ENCODE measurements at places on chromosomes 11 and 22. TPM values are rescaled to one million over a fixed set of nuclear protein-coding genes. Genes with fewer than 3 reads are reported as not detected.

- no peak for DNase-seq
These were observed 188.9 kb downstream of the MYO18B start for GRCh38 chr22:25930788-25931310.

DNA sequence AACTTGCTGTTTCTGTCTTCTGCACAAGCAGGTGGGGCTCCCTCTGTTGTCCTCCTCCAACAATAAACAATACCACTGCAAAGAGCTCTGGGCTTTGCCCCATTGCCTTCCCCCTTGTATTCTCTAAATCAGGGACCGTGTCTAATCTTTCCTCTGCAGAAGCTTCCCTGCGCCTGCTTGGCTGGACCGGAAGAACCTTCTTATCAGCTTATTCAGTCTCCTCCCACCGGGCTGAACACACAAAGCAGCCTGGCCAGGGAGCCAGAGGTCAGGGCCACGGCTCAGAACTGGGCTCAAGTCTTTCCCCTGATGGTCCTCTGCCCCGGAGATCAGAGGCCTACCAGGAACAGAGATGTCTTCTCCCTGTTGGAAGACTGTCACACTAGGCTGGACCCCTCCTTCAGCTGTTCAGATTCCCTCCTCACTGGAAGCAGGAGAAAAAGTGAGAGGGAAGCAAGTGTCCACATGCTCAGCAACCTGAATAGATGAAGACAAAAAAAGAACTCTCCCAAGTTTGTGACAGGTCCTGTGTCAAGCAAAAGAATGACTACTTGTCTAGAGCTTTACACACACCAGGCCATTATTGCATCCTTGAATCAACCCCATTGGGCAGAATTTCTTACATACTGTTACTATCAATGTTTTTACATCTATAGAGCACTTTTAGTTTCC, 63.7 kb downstream of the RAB30 start:
- DNase-seq, result peak; percentile 74

GRCh38 chr22:28910569-28911303, 27.4 kb downstream of the ZNRF3 start:
- no peak for DNase-seq

- no peak for DNase-seq
These were observed 26.1 kb downstream of the ABTB2 start for GRCh38 chr11:34331736-34332135.

- no peak for DNase-seq
These were observed 13.3 kb downstream of the LPXN start for GRCh38 chr11:58562375-58562800.

DNA sequence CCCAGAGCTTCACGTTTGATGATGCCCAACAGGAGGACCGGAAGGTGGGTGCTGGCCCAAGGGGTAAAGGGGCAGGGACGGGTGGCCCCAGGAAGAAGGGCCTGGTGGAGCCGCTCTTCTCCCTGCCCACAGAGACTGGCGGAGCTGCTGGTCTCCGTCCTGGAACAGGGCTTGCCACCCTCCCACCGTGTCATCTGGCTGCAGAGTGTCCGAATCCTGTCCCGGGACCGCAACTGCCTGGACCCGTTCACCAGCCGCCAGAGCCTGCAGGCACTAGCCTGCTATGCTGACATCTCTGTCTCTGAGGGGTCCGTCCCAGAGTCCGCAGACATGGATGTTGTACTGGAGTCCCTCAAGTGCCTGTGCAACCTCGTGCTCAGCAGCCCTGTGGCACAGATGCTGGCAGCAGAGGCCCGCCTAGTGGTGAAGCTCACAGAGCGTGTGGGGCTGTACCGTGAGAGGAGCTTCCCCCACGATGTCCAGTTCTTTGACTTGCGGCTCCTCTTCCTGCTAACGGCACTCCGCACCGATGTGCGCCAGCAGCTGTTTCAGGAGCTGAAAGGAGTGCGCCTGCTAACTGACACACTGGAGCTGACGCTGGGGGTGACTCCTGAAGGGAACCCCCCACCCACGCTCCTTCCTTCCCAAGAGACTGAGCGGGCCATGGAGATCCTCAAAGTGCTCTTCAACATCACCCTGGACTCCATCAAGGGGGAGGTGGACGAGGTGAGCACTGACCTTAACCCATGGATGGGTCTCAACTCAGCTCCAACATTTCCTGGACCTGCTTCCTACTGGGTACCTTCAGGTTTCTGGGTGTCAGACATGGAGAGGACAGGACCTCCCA, 2.0 kb downstream of the RIC8A start:
- DNase-seq, result no peak

DNA sequence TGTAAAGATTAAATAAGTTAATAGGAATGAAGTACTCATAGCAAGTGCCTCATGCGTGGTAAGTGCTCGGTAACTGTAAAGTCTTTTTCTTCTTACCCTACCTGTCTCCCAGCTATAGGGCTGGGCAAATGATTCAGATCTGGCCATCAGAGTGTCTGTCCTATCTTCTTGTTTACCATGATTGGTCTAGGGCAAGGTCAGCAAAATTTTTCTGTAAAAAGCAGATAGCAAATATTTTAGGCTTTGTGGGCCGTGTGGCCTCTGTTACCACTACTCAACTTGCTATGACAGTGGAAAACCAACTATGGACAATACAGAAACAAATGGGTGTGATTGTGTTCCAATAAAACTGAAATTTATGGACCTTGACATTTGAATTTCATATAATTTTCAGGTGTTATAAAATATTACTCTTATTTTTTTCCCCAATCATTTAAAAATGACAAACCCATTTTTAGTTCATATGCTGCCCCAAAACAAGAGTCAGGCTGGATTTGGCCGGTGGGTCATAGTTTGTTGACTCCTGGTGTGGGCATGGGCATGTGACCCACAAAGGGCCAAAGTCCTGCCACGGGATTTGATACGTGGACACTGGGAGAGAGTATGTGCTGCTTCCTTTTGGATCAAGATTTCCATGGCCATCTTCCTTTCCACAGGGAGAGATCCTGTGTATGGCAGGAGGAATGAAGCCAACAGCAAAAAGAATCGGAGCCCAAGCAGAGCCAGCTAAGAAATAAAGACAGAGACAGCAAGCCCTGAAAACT, 26.8 kb upstream of the FZD4 start:
- no peak for DNase-seq

DNA sequence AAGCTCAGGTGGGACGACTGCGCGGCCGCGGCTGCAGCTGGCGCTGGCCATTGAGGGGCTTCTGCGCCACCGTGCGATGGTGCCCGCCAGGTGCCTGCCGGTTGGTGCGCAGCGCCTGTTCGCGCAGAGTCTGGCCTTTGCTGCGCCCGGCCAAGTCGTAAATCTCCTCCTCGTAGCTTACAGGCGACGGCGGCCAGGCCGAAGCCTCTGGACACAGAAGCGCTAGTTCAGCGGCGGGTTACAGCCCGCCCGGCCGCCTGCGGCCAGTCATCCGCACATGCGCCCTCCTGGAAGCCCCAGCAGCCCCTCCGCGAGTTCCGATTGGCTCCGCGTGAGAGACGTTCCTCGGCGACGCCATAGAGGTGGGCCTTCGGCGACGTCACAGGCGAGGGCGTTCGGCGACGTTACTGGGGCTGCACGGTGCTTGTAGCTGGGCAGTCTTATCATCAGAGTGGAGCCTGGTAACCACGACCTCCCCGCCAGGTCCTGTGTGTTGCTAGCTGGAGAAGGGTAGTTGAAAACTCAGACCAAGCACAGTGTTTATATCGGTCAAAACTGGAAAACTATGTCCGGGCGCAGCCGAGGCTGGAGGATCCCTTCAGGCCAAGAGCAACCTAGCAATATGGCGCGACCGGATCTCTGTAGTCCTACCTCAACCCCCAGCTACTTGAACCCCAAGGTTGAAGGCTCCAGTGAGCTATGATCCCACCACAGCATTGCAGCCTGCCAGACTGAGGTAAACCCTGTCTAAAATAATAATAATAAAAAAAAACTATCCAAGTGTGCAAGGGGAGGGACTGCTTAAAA, 265.7 kb downstream of the OR4C45 start:
- peak; percentile 46 for DNase-seq

- DNase-seq, result no peak
These were observed 28.2 kb downstream of the KCTD17 start for GRCh38 chr22:37079668-37080171.

- no peak for DNase-seq
These were observed 12.1 kb downstream of the GRIA4 start for GRCh38 chr11:105622016-105622415.

- no peak for DNase-seq
These were observed 7.4 kb downstream of the CLNS1A start for GRCh38 chr11:77630157-77630710.

GRCh38 chr22:22388090-22388489, 120.5 kb downstream of the ZNF280B start:
- no peak for DNase-seq

GRCh38 chr11:41289408-41289807, 170.0 kb downstream of the LRRC4C start:
- DNase-seq, result no peak

- DNase-seq, result no peak
These were observed 71.1 kb downstream of the RPUSD4 start for GRCh38 chr11:126140201-126140925.

DNA sequence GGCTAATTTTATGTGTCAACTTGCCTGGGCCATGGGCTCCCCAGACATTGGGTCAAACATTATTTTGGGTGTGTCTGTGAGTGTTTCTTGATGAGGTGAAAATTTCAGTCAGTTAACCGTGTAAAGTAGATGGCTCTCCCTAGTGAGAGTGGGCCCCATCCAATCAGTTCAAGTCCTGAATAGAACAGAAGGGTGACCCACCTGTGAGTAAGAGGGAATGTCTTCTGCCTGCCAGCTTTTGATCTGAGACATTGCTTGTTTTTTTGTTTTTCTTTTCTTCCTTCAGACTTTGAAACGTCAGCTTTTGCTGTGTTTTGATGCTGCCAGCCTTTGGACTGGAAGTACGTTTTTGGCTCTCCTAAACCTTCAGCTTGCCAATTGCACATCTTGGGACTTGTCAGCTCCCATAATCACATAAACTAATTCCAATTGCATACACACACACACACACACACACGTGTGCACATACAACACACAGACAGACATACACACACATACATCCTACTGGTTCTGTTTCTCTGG, 300.1 kb downstream of the CNTN5 start:
- DNase-seq, result no peak

- peak; percentile 88 for DNase-seq
These were observed 840 bp downstream of the GRAMD1B start for GRCh38 chr11:123430721-123431497.

DNA sequence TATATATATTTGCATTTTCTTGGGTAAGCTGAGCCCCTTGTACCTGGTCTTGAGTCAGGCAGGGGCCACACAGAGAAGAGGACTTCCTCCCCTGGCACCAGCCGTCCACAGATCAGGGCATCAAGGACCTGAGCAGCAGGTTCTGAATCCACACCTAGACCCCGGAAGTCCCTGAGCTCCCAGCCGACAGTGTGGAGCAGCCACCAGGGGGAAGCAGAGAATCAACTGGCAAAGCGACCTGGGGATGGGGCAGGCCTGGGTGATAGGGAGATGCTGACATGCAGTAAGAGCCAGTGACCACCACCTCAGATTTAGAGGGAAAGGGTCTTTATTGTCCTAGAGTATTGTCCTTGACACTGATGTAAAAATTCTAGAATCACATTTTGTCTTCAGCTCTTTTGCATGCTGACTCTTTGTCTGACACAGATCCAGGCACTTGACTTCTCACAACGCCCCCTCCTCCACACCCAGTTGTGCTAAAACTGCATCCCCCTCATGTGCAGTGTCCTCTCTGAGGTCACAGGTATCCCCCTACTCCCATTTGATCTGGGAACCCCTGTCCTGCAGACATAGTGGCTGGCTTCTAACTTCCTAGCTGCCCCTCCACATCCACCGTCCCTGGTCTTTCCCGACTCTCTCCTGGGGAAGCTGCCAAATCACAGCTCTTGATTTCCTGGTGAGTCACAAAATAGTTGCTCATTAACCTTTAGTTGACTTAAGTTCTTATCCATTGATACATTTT, 109.3 kb downstream of the GGTLC2 start:
- peak; percentile 69 for DNase-seq

DNA sequence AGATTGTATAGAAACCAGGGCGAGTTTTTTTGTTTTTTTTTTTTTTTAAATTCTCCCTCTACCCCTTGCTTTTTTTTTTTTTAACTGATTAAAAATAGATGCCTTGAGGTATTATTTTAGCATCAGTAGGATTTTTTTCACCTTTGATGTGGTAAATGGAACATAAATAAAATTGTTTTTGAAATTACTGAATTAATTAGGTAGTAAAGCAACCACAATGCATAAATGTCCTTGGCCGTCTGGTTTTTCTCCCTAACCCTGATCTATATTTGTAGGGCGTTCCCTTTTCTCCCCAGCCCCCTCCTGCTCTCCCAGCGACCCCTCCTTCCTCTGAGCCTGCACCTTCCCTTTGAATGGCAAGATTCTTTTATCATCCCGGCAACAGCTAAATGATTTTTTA, 107.8 kb downstream of the ZBTB16 start:
- DNase-seq, result no peak

- DNase-seq, result no peak
These were observed 65.7 kb upstream of the DDI1 start for GRCh38 chr11:103970701-103971249.

- no peak for DNase-seq
These were observed 68.5 kb upstream of the OPCML start for GRCh38 chr11:133600786-133601185.

GRCh38 chr11:119810478-119811232, 81.7 kb upstream of the NECTIN1 start:
- DNase-seq, result no peak

MUC6 gene
- not detected for total RNA-seq

CD6 gene
- total RNA-seq, result 0.71 TPM

TESMIN gene
- total RNA-seq, result 0.92 TPM
